ENCODE measurements at places on chromosomes 1 and 21.

DNA sequence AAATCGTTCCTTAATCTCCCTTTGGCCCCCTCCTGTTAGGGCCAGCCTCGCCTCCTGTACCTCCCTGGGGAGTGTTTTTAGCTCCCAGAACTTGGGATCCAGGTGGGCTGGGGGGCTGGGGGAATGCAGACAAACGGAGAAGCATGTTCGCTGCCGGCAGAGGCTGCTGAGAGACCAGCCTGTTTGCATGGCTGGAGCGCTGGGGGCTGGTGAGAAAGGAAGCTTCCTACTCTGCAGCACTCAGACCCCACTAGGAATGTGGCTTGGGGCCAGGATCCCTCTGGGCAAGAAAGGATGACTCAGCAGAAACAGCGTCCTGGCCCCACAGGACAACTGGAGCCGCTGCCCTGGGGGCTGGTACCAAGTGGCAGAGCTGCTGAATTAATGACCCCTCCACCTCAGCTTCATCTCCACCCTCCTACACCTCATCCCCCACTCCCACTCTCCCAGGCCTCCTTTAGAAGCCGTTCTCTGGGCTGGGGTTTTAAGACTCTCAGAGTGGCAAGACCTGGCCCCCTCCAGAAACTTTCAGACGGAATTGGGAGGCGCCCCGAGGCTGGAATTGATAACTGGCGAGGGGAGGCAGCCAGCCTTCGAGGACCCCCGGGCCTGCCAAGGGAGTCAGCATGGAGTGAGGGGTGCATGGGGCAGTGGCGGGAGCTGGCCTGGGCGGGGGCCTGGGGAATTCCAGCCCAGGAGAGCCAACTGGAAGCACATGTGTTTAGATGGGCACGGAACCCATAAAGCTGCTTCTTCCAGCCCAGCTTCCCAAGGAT lies 28.5 kb upstream of the EPS8L3 start:
- peaks cover 63% of the 10 kb centered on the region for H3K4me1 ChIP-seq
- H3K36me3 ChIP-seq = no peaks in the 10 kb centered on the region
- H3K27me3 ChIP-seq = no peaks in the 10 kb centered on the region
- H3K4me3 ChIP-seq = no peak overlapping the region
- peak; percentile 79 for DNase-seq
- peak overlapping the region; percentile 66 for H3K27ac ChIP-seq

DNA sequence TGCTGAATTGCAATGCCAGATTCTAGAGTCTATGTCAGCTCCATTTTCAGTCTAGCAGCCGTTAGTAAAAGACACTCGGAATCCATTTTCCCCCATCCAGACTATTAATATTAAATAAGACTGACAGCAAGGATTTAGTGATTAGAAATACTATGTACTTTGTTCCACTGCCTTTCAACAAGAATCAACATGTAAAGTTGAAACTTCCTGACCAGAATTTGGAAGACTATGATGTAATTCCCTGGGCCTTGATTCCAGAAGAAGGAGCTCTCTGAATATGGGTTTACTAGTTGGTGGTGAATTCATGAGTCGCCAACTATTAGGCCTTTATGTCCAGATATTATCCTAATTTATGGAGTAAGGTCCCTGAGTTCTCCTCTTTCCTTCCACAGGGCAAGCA lies 24.8 kb downstream of the KDM1A start:
- H3K27ac ChIP-seq = no peak overlapping the region
- H3K36me3 ChIP-seq = no peaks in the 10 kb centered on the region
- no peaks in the 10 kb centered on the region for H3K4me1 ChIP-seq
- no peaks in the 10 kb centered on the region for H3K27me3 ChIP-seq
- DNase-seq = no peak

DNA sequence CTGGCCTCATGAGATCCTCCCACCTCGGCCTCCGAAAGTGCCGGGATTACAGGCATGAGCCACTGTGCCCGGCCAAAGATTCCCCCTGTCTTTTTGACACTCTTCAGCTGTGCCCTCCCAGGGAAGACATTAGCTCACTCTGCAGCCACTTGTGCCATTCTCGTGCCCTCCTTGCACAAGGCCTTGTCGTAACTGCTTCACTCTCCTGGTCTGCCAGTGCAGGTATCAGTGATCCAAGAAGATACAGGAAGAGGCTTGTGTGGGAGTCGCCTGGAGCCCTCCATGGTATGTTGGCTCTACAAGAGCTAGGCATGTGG lies 22.0 kb upstream of the WDR26 start:
- H3K4me1 ChIP-seq = peaks cover 29% of the 10 kb centered on the region
- no peaks in the 10 kb centered on the region for H3K27me3 ChIP-seq
- peak overlapping the region; percentile 81 for H3K27ac ChIP-seq
- no peak for DNase-seq
- H3K4me3 ChIP-seq = no peak overlapping the region

DNA sequence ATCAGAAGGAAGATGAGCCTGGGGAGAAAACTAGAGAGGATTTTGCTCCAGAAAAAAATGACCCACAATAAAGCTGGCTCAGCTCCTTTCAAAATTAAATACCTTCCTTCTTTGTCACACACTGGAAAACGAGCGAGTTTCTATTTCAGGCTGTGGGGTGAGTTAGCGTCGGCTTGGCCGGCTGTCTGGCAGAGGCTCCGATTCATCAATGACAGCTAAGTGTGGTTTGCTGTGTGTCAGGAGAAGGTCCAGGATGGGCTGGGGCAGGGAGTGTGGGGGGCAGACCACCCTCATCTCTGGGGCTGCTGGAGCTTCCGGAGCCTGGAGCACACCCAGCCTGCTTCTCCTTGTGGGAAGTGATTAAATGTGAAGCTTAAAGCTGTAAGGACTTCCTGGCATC lies 120.2 kb downstream of the ETS2 start:
- H3K4me3 ChIP-seq = peak overlapping the region; percentile 41
- H3K4me1 ChIP-seq = peaks cover 24% of the 10 kb centered on the region
- DNase-seq = peak; percentile 71
- H3K36me3 ChIP-seq = no peaks in the 10 kb centered on the region
- H3K27ac ChIP-seq = peak overlapping the region; percentile 72

GRCh38 chr21:20661745-20662422 lies 336.3 kb upstream of the NCAM2 start:
- DNase-seq = no peak
- no peaks in the 10 kb centered on the region for H3K4me1 ChIP-seq
- no peaks in the 10 kb centered on the region for H3K27me3 ChIP-seq
- no peaks in the 10 kb centered on the region for H3K36me3 ChIP-seq
- H3K27ac ChIP-seq = no peak overlapping the region

- H3K4me1 ChIP-seq = no peaks in the 10 kb centered on the region
- no peak for DNase-seq
- no peaks in the 10 kb centered on the region for H3K27me3 ChIP-seq
- no peak overlapping the region for H3K4me3 ChIP-seq
- no peaks in the 10 kb centered on the region for H3K36me3 ChIP-seq
- H3K27ac ChIP-seq = no peak overlapping the region
Observed at GRCh38 chr1:216462066-216462775, 39.0 kb upstream of the USH2A start.

DNA sequence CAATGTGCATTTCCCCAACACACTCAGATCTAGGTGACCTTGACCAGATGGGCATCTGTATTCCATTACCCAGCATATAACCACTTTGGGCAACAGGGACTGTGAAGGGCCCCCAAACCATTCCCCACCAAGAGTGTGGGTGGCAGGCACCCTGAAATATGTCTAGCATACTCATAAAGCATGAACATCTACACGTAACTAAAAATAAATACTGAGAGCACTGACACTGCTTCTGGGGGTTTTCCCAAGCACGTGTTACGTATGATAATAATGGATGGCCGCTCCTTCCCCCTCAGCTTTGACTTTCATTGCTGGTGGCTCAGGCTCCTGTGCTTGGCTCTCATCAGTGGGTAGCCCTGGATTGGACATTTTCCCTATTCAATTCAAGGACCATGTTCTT lies 39.1 kb downstream of the IGSF3 start:
- H3K27ac ChIP-seq = no peak overlapping the region
- no peak overlapping the region for H3K4me3 ChIP-seq
- no peaks in the 10 kb centered on the region for H3K36me3 ChIP-seq
- H3K27me3 ChIP-seq = no peaks in the 10 kb centered on the region
- DNase-seq = no peak

GRCh38 chr1:88961647-88962275 lies 30.7 kb downstream of the KYAT3 start:
- no peaks in the 10 kb centered on the region for H3K27me3 ChIP-seq
- no peak overlapping the region for H3K4me3 ChIP-seq
- H3K36me3 ChIP-seq = peaks cover 84% of the 10 kb centered on the region
- DNase-seq = no peak
- no peak overlapping the region for H3K27ac ChIP-seq
- no peaks in the 10 kb centered on the region for H3K4me1 ChIP-seq

DNA sequence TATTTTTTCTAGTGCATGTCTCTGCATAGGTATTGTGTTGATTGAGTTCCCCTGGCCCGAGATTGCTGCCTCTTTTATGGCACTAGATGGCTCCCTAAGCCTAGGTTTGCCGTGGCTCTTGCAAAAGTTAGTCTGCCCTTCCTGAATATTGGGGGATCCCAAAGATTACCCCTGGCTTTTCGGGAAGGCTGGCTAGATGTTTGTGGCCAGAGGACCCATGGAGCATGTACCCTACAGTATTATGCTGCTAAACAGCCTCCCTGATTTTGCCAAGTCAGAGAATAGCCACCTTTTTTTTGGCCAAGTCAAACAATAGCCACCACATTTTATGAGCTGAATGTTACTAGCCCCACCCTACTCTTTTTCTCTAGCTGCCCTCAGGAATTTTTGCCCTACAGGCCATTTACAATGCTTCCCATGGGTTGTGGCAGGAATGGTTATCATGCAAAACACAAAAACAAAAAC lies 343.2 kb downstream of the OLFM3 start:
- H3K4me1 ChIP-seq = no peaks in the 10 kb centered on the region
- no peak overlapping the region for H3K4me3 ChIP-seq
- no peak overlapping the region for H3K27ac ChIP-seq
- no peaks in the 10 kb centered on the region for H3K27me3 ChIP-seq
- DNase-seq = no peak

- peaks cover 11% of the 10 kb centered on the region for H3K4me1 ChIP-seq
- no peak overlapping the region for H3K4me3 ChIP-seq
- H3K36me3 ChIP-seq = no peaks in the 10 kb centered on the region
- DNase-seq = peak; percentile 62
- H3K27me3 ChIP-seq = no peaks in the 10 kb centered on the region
Observed at GRCh38 chr21:45532826-45533360, 9.3 kb downstream of the SLC19A1 start.

- H3K4me1 ChIP-seq = no peaks in the 10 kb centered on the region
- no peak overlapping the region for H3K4me3 ChIP-seq
Observed at GRCh38 chr1:233543338-233544255, 70.3 kb upstream of the KCNK1 start.

GRCh38 chr21:25737421-25737820 lies 2.6 kb downstream of the GABPA start:
- no peaks in the 10 kb centered on the region for H3K27me3 ChIP-seq
- DNase-seq = no peak

DNA sequence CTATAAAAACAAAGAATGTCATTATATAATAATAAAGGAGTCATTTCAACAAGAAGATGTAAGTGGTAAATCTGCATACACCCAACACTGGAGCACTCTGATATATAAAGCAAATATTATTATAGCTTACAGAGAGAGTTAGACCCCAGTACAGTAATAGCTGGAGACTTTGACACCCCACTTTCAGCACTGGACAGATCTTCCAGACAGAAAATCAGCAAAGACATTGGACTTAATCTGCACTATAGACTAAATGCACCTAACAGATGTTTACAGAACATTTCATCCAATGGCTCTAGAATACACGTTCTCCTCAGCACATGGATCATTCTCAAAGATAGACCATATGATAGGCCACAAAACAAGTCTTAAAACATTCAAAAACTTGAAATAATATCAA lies 20.0 kb upstream of the KCNH1 start:
- no peak overlapping the region for H3K4me3 ChIP-seq
- H3K36me3 ChIP-seq = no peaks in the 10 kb centered on the region
- no peak overlapping the region for H3K27ac ChIP-seq
- no peaks in the 10 kb centered on the region for H3K4me1 ChIP-seq
- DNase-seq = no peak

GRCh38 chr21:36627242-36627641 lies 71.7 kb upstream of the SIM2 start:
- H3K27ac ChIP-seq = no peak overlapping the region
- H3K27me3 ChIP-seq = peaks cover 11% of the 10 kb centered on the region
- no peak overlapping the region for H3K4me3 ChIP-seq
- H3K36me3 ChIP-seq = no peaks in the 10 kb centered on the region
- DNase-seq = no peak
- no peaks in the 10 kb centered on the region for H3K4me1 ChIP-seq

DNA sequence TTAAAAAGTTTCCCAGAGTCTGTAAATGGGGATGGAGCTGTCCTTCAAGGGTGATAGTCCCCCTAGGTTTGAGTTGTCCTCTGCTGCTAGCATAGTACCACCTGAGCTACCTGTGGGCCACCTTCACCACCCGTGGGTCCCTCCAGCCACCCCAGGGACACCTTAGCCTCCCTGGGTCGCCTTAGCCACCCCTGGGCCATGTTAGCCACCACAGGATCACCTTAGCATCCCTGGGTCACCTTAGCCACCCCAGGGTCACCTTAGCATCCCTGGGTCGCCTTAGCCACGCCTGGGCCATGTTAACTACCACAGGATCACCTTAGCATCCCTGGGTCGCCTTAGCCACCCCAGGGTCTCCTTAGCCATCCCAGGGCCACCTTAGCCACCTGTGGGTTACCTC lies 67.1 kb downstream of the ADARB1 start:
- H3K36me3 ChIP-seq = no peaks in the 10 kb centered on the region
- H3K27me3 ChIP-seq = no peaks in the 10 kb centered on the region
- no peaks in the 10 kb centered on the region for H3K4me1 ChIP-seq
- no peak overlapping the region for H3K27ac ChIP-seq
- no peak for DNase-seq

DNA sequence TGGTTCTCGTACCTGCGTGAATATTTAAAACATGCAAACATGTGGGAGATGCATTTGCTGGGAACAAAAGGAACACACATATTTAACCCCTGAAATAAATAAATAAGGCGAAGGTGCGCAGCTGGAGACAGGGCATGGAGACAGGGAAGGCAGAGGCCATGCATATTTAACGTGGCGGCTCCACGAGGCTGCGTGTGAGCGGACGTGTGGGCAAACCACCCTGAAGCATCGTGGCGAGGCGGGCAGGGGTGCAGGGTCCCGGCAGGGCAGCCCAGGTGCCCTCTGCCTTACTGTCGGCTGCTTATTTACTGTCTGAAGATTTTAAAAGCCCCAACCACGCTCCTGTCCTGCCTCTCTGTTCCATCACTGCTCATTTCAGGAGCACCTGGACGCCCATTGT lies 104.0 kb upstream of the ACTRT2 start:
- DNase-seq = no peak
- no peaks in the 10 kb centered on the region for H3K36me3 ChIP-seq
- H3K4me3 ChIP-seq = no peak overlapping the region
- no peak overlapping the region for H3K27ac ChIP-seq

DNA sequence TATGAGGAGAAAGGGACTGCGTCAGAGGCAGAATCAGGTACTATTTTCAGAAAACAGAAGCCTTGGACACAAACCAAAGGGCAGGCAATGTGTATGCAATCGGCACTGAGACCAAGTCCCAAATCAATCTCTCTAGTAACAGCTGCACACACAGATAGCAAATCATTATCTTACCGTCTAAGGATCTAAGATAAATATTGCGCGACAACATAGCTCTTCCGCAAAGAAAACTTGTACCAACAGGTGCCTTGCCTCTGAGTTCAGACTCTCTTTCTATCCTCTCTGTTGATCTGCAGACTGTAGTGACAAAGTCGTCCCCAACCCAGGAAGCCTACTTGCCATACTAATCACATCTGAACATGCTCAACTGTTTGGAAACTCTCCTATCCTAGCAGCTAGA lies 22.6 kb upstream of the SAMD13 start:
- no peak for DNase-seq
- no peak overlapping the region for H3K27ac ChIP-seq
- no peaks in the 10 kb centered on the region for H3K36me3 ChIP-seq
- H3K4me3 ChIP-seq = no peak overlapping the region
- H3K4me1 ChIP-seq = no peaks in the 10 kb centered on the region

- no peak for DNase-seq
- H3K36me3 ChIP-seq = no peaks in the 10 kb centered on the region
- peaks cover 22% of the 10 kb centered on the region for H3K4me1 ChIP-seq
- H3K27ac ChIP-seq = no peak overlapping the region
Observed at GRCh38 chr1:205629751-205630150, 2.1 kb downstream of the ELK4 start.
